ENCODE measurements at places on chromosomes 1 and 21. TPM values are rescaled to one million over a fixed set of nuclear protein-coding genes. Genes with fewer than 3 reads are reported as not detected.

RNU11 gene
- total RNA-seq: not detected

CHAF1B gene
- total RNA-seq: 0.89 TPM

CHI3L1 gene
- total RNA-seq: 1.2 TPM

PRKAB2 gene
- 13.7 TPM for total RNA-seq

LCA5L gene
- total RNA-seq: 3.8 TPM

HPDL gene
- 1.5 TPM for total RNA-seq

PDPN gene
- 3.9 TPM for total RNA-seq

OR14C36 gene
- total RNA-seq: not detected

AADACL4 gene
- total RNA-seq: not detected

OR14K1 gene
- not detected for total RNA-seq

DMBX1 gene
- not detected for total RNA-seq

HRNR gene
- not detected for total RNA-seq

MIXL1 gene
- total RNA-seq: not detected

KLHL17 gene
- total RNA-seq: 3.4 TPM

PDZK1IP1 gene
- total RNA-seq: 0.83 TPM

S100B gene
- 0.89 TPM for total RNA-seq

SLC45A3 gene
- total RNA-seq: 1.4 TPM

CAMK1G gene
- not detected for total RNA-seq

CYP2J2 gene
- total RNA-seq: not detected

KIF21B gene
- 0.89 TPM for total RNA-seq

IL24 gene
- not detected for total RNA-seq

LAPTM5 gene
- 66.0 TPM for total RNA-seq

CD52 gene
- 12.3 TPM for total RNA-seq

AGT gene
- total RNA-seq: 8.3 TPM

S100A5 gene
- total RNA-seq: 7.0 TPM

SH2D2A gene
- total RNA-seq: 1.5 TPM

KLHDC8A gene
- 1.8 TPM for total RNA-seq

CLDN14 gene
- total RNA-seq: not detected

TRIM58 gene
- 22.6 TPM for total RNA-seq

BTBD8 gene
- total RNA-seq: 14.8 TPM

FAM177B gene
- not detected for total RNA-seq

CLCA1 gene
- not detected for total RNA-seq

TENT5C gene
- 14.8 TPM for total RNA-seq

CD5L gene
- not detected for total RNA-seq

AMPD1 gene
- not detected for total RNA-seq

OR2T29 gene
- not detected for total RNA-seq

SAMSN1 gene
- total RNA-seq: 2.0 TPM

FOXO6 gene
- 3.6 TPM for total RNA-seq

AMY2A gene
- total RNA-seq: not detected

ELF3 gene
- 28.8 TPM for total RNA-seq

SELENBP1 gene
- total RNA-seq: 307 TPM

FAM110D gene
- total RNA-seq: 3.5 TPM

VSIG8 gene
- total RNA-seq: not detected

BRINP2 gene
- total RNA-seq: not detected

RAB7B gene
- total RNA-seq: 12.3 TPM

SYT2 gene
- under 0.01 TPM for total RNA-seq

GBP2 gene
- 15.3 TPM for total RNA-seq

SMCP gene
- total RNA-seq: not detected
